RKO (cell line): ENCODE measurements at places on chromosomes 12 and 14.

GRCh38 chr14:64303471-64303917 is 9.3 kb upstream of the ESR2 start:
- DNase-seq: peak; percentile 82

GRCh38 chr12:85877459-85877858 is 3.4 kb downstream of the NTS start:
- DNase-seq: no peak

DNA sequence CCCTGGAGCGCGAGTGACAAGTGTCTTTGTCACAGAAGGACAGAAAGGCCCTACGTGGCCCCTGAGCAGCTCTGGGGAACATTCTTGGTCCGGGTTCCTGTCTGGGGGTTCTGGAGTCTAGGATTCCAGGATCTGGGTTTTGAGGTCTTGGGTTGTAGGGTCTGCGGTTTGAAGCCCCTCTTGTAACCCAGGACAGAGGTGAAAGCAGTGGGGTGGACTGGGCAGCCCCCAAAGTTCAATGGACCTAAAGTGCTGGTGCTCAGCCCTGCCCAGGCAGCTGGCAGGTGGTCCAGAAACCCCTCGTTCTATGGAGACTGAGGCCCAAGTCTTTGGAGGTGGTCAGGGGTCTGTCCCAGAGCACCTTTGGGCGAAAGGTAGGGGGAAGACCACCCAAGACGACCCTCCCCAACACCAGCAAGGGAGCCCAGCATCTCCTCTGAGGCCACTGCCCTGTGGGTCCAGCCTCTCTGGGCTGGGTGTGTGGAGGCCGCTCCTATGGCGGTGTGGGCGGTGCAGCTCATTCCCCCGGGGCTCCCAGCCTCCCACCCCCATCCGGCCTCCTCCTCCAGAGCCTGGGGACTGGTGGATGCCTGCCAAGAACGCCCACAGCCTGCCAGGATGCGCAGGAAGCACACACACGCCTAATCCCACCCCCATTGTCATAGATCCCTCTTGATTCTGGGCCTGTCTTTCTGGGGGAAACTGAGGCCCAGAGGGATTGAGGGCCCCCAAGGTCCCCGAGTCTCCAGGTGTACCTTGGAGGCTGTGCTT is 30.2 kb upstream of the ANKRD9 start:
- DNase-seq: no peak

DNA sequence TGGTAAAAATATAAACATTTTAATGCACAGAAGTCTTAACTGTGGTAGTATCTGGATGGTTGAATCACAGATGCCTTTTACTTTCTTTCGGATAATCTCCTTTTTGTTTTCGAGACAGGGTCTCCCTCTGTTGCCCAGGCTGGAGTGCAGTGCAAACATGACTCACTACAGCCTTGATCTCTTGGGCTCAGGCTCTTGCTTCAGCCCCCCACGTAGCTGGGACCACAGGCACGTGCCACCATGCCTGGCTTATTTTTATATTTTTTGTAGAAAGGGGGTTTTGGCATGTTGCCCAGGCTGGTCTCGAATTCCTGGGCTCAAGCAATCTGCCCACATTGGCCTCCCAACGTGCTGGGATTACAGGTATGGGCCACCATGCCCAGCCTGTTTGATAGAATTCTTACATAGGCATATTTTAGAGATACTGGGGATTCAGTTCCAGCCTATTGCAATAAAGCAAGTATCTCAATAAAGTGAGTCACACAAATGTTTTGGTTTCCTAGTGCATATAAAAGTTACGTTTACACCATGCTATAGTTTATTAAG is 99.2 kb downstream of the SNAPC1 start:
- DNase-seq: no peak

DNA sequence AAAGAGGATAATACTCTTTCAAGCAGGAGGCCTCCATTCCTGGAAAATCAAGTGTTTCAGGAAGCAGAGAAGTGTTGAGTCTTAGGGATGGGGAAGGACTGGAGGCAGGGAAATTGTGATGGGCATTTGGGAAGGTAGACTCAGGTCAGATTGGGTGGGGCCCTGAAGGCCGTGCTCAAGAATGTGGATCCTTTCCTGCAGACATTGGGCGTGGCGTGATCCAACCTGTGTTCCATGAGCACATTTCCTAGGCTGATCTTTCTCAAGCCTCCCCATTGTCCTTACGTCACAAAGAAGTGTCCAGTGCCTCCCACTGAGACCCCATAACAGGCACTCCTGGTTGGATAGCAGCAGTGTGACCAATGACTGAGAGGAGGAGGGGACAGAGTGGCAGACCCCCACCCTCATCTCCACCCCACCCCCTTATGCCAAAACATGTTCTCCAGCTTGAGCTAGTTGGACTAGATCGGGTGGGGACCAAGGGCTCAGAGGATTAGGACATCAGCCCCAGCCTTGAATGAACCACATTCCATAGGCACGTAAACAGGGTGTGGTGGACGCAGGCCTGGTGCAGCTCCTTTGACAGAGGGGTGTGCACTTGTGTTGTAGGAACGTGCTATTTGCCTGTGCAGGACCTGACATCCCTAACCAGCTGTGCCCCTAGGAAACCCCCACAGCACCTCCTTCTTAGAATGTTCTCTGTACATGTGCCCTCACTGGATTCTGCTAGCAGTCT is 76.8 kb downstream of the TTC9 start:
- DNase-seq: no peak

GRCh38 chr12:57524814-57525614 is 2.4 kb downstream of the MBD6 start:
- no peak for DNase-seq

- peak; percentile 89 for DNase-seq
Observed at GRCh38 chr14:93207468-93208308, 632 bp downstream of the UBR7 start.

DNA sequence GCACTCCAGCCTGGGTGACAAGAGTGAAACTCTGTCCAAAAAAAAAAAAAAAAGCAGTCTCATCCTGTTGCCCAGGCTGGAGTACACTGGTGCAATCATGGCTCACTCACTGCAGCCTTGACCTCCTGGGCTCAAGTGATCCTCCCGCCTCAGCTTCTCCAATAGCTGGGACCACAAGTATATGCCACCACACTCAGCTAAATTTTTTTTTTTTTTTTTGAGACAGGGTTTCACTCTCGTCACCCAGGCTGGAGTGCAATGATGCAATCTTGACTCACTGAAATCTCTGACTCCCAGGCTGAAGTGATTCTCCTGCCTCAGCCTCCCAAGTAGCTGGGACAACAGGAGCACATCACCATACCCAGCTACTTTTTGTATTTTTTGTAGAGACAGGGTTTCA is 5.2 kb upstream of the CNPY2 start:
- DNase-seq: peak; percentile 66

GRCh38 chr14:49988080-49988990 is 95.5 kb downstream of the ARF6 start:
- no peak for DNase-seq

DNA sequence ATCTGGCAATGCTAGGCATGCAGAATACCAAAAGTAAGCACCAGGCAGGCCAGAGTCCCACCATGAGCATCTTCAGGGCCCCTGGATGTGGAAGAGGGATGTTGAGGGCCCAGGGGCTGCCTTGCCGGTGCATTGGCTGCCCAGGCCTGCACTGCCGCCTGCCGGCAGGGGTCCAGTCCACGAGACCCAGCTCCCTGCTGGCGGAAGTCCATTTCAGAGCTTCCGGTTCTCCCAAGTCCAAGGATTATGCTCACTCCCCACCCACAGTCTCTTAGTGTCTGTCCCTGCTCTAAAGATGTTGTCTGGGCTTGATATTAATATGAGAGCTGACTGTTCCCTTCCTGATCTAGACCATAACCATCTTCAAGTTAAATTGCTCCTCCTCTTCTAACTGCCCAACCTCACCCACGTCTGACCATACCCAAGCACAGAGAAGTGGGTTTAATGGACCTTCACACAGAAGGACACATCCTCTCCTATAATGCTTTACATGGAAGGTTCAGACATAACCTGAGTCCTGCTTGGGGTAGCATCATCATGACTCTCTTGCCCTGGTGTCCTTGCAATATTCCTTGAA is 117.4 kb downstream of the DAD1 start:
- DNase-seq: no peak

DNA sequence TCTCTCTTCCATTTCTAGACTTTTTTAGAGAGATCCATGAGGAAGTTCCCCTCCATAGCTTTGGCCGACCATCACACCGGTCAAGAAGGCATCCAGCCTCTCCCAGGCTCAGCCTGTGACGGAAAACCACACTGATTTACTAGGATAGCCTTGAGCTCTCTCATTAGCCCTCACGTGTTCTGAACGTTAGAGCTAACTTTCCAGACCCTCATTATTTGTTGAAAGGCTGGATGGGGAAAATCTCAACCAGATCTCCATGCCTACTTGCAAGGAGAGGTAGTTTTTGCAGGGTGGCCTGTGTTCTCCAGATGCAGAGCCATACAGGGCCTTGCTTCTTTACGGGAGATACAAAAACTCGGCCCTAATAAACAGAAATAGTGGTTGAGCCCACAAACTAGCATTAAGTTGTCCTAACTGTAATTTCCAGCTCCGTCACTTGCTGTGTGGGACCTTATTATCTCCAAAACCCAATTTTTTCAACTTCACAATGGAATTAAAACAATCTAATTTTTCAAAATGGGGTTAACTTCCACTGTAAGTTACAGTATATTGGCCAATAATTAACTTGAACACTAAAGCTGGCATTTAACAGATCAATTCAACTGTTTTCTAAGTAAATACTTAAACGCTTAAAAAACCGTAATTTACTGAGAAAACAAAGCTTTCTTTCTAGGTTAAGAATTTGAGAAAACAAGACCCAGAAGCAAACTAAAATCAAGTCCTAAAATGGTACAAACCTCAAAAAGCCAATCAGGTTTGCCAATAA is 65.3 kb downstream of the KLHL28 start:
- no peak for DNase-seq

GRCh38 chr12:81300454-81300853 is 222.6 kb downstream of the ACSS3 start:
- no peak for DNase-seq

- DNase-seq: no peak
Observed at GRCh38 chr14:37994846-37995372, 212.8 kb upstream of the SSTR1 start.

- DNase-seq: no peak
Observed at GRCh38 chr12:102052192-102053061, 9.4 kb downstream of the WASHC3 start.

GRCh38 chr14:103705118-103705503 is 10.1 kb downstream of the XRCC3 start:
- no peak for DNase-seq

- DNase-seq: no peak
Observed at GRCh38 chr12:87728931-87729593, 300.1 kb downstream of the C12orf50 start.

- DNase-seq: no peak
Observed at GRCh38 chr12:47709237-47709636, 3.4 kb upstream of the RPAP3 start.

- DNase-seq: no peak
Observed at GRCh38 chr12:92403210-92404175, 257.8 kb upstream of the BTG1 start.

DNA sequence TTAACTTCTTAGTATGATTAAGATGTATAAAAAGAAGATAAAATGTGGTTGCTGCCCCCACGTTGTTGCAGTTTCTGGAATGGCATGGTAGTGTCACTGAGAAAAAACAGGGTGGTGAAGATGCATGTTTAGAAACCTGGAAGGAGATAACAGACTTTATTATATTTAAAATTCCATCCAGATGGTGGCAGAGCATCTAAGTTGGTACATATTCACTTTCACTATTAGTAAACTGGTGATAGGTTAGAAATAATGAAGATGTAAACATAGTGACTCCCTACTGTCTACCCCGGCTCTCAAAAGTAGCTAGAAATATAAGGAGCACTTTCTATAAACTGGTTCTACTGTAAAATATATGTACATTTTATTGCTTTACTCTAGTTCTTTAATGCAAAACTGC is 279.3 kb downstream of the NPAS3 start:
- DNase-seq: no peak

DNA sequence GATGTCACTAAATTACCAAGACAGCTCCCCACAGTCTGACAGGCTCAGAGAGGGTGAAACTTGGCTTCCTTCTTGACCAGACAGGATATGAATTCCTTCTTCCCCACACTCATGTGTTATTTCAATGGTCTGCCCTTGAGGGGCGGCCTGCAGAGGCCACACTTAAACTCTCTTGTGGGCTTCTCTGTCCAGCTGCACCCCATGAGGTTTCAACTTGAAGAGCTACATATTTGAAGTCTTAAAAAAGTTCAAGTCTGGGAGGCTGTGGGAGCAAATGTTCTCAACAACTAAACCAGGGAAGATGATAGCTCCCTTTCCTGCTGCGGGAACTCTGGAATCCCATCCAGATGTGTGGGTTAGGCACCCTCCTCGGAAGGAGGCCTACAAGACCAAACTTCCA is 98.3 kb downstream of the TTC7B start:
- DNase-seq: no peak

DNA sequence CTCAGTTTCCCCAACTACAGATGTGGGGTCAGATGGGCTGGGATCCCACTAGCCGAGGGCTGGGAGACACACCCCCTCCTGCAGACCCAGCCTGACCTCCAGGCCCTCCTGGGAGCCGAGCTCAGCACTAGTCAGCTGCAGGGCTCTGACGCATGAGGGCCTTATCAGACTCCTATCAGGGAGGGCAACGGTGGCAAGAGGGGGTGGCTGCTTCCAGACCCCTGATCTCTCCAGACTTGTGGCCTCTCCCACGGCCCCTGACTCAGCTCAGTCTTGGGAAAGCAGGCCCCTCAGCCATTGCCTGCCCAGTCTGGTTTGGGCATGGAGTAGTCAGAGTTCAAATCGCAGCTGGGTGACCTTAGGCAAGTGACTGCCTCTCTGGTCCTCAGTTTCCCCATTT is 2.5 kb downstream of the RASAL1 start:
- no peak for DNase-seq

GRCh38 chr14:94752591-94753436 is 17.1 kb downstream of the GSC start:
- DNase-seq: no peak

- DNase-seq: no peak
Observed at GRCh38 chr14:76126076-76126475, 25.6 kb upstream of the GPATCH2L start.

DNA sequence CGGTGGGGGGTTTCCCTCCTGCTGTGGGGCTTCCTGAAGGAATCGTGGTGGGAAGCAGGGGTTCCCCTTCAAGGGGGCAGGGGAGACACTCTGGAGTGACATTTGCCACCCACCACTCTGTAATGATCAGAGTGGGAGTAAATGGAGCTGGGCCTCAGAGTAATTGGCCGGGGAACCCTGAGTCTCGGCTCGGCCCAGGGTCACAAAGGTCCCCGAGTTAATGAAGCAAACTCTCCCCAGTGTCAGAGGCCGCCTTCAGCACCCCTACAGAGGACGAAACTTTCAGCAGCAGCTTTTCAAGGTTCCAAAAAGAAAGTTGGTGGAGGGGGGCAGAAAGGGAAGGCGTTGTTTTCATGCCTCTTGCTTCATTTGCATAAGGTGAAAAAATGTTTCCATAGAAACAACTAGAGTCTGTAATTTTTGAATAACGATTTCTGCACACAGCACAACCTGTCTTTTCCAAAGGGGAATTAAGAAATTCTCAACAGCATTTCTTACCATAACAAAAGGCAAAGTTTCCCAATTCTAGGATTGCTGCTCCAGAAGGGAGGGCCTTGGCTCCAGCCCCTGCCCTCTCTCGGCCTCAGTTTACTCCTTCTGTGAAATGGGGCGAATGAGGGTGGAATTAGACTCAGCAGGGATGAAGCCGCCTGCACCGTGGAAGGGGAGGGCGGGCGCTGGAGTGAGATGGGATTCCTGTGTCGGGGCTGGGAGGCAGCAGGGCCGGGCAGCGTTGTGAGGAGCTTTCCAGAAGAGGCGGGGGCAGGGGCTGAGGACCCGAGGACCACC is 67.0 kb upstream of the BEGAIN start:
- no peak for DNase-seq
